ENCODE measurements at places on chromosomes 12 and 14. TPM values are rescaled to one million over a fixed set of nuclear protein-coding genes. Genes with fewer than 3 reads are reported as not detected.

The HOXC9 gene
- total RNA-seq, result 10.2 TPM

The SOAT2 gene
- 1.2 TPM for total RNA-seq

The FOXG1 gene
- 0.09 TPM for total RNA-seq

The SOX5 gene
- 43.6 TPM for total RNA-seq

The KRT4 gene
- total RNA-seq, result not detected

The ACRBP gene
- total RNA-seq, result 1.9 TPM

The SLC10A1 gene
- not detected for total RNA-seq

The SLC24A4 gene
- 3.6 TPM for total RNA-seq

The MYF6 gene
- not detected for total RNA-seq

The TTC7B gene
- total RNA-seq, result 41.4 TPM

The GALNT9 gene
- total RNA-seq, result not detected

The APOF gene
- not detected for total RNA-seq

The HOXC10 gene
- total RNA-seq, result 17.2 TPM

The FITM1 gene
- total RNA-seq, result 0.76 TPM

The KCNMB4 gene
- total RNA-seq, result 13.5 TPM

The JAG2 gene
- 24.9 TPM for total RNA-seq

The GLIPR1L1 gene
- not detected for total RNA-seq

The PRDM4 gene
- total RNA-seq, result 34.7 TPM

The GALNT6 gene
- total RNA-seq, result 4.0 TPM

The DLGAP5 gene
- total RNA-seq, result 0.31 TPM

All from sciatic nerve (tissue), 2 donors.